NCI-H82 (cell line): ENCODE measurements at places on chromosomes 3 and 15.
A peak's percentile ranks its signal among the peaks of the same experiment; 100 is the strongest.

DNA sequence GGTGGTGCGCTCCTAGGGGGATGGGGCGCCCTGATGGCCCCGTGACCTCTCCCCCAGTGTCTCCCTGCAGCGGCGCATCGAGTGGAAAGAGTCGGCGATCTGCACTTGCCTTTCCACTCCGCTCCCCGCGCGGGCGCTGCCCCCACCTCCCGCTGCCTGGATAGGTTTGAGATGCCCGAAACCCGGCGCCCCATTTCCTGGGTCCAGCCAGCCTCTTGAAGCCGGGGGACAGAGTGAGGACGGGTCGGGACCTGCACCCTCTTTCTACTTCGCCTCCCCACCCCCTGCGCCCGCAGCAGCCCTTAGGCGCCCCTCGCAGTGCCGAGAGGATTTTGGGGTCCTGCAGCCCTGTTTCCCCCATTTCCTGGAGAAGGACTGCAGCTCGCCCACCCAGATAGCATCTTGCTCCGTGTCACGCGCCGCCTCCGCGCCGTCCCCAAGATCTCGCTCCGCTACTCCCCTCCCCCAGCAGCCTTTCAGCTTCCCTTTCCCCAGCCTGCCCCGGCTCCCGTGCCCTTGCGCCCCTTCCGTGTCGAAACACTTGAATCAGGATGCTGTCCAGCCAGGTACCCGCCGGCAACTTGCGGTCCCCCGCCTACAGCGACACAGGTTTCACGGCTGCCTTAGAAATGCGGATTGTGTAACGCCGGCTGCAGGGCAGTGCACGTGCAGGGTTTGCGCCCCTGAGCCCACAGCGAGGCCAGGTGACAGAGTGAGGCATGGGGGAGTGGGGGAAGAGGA, 519 bp downstream of the ABHD6 start:
- peak; percentile 69 for DNase-seq

DNA sequence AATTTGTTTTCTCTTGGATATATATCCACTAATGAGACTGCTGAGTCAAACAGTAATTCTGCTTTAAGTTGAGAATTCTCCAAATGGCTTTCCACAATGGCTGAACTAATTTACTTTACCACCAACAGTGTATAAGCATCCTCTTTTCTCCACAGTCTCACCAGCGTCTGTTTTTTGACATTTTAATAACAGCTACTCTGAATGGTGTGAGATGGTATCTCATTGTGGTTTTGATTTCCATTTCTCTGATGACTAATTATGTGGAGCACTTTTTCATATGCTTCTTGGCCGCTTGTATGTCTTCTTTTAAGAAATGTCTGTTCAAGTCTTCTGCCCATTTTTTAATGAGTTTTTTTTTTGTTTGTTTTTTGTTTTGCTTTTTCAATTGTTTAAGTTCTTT, 206.2 kb downstream of the CTNNB1 start:
- no peak for DNase-seq

GRCh38 chr3:56137415-56137814, 330.9 kb downstream of the ERC2 start:
- no peak for DNase-seq

DNA sequence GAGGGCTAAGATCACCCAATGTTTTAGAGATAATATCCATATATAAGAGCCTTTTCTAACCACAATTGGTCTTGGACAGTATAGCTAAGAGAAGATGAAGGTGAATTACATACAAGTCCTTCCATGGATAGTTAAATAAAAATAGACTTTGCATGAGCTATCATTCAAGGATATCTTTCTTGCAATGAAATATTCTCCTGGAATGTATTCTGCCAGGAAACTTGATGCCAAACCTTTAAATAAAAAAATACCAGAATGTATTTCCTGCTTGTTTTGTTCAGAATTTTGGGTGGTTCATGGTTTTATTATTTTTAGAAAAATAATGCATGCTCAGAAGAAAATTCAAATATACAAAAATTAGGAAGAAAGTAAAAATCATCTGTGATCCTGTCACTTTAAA, 88.8 kb upstream of the PPIB start:
- no peak for DNase-seq

GRCh38 chr3:46200211-46200610, 7.9 kb downstream of the CCR1 start:
- DNase-seq, result no peak

- no peak for DNase-seq
Observed at GRCh38 chr3:123582315-123582714, 2.5 kb downstream of the HACD2 start.

DNA sequence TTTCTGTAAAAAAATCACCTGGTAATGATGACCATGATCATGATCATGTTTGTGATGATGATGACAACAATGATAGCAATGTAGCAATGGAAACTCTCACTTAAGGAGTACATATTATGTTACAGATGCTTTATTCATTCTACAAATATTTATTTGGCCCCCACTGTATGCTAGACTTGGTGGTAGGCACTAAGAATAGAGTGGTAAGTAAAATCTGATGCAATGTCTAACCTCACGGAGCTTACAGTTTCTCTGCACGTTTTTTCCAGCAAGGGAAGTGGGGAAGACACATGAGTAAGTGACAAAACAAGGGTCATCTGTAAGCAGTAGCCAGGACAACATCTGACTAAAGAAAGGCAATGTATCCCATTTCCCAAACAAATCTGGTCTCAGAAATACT, 199.4 kb upstream of the MRPL3 start:
- no peak for DNase-seq

GRCh38 chr15:72751751-72752455, 31.7 kb downstream of the ADPGK start:
- DNase-seq, result no peak

GRCh38 chr3:146177519-146177918, 16.5 kb upstream of the PLOD2 start:
- DNase-seq, result no peak

- DNase-seq, result no peak
Observed at GRCh38 chr15:80177156-80177555, 24.4 kb downstream of the FAH start.

DNA sequence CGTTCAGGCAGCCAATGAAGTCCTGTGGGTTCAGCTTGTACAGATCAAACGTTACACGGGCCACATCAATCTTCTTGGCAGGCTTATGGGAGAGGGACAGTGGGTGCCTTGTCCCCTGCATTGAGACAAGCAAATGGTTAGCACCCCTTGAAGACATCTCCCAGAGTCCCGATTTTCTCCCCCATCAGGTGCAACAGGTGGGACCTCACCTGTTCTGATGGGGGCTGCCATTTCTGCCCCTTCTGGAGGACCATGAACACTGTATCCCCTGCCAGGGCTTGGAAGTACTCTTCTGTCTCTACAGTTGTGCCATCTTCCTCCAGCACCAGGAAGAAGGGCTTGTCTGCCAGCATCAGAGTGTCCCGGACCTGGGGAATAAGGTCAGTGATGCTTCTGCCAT, 10.1 kb downstream of the CIDEC start:
- DNase-seq, result no peak

GRCh38 chr3:37544869-37545352, 316.8 kb upstream of the CTDSPL start:
- peak; percentile 44 for DNase-seq

DNA sequence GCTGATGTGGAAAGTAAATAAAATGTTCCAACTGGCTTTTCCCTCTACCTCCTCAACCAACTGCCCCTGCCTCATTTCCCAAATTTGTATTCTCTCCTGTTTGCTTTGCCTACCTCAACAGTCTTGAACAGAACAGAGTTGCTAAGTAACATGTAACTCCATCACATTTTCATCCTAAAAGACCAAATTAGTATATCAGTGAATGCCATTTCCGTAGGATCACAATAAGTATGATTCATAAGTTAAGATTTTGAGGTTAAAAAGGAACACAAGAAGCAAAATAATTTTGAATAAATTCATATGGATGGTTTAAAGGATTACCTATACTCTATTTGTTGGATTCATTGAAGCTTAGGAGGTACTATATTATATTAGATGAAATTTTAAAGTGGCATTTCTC, 154.9 kb downstream of the ECT2 start:
- DNase-seq, result no peak

- peak; percentile 10 for DNase-seq
Observed at GRCh38 chr3:58013973-58014649, 5.9 kb downstream of the FLNB start.

DNA sequence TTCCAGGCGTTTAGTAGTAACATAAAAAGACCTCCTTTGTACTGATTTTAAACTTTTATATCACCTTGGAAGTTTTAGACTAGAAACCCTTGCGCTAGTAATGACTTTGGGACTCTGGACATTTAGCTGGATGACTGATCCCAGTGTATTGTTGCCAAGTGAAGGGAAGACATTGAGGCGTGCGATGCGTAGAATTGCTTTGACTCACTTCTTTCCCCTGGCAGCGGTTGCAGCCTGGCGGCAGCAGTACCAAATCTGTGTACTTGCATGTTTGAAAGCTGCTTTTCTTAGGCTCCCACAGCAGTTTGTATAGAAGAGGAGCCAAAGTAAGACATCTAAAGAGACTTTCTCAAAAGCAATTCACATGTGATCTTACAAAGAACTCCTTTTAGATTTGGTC, 151.6 kb downstream of the BBX start:
- no peak for DNase-seq

DNA sequence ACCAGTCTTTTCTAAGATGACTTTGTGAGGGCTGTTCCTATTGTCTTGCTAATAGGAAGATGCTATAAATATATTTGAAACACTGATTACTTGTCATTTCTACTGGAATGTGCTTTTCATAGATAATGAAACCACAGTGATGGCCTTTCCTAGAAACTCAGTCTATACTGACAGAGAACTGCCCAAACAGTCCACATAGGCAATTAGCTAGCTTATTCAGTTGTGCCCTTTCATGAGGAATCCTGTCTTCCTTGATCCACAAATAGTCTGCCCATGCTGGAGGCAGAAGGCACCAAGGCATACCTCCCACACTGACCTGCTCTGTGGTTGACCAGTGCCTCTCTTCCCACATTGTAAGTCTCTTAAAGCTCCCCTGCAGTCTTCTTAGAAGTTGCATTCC, 135.9 kb downstream of the CMSS1 start:
- DNase-seq, result no peak

DNA sequence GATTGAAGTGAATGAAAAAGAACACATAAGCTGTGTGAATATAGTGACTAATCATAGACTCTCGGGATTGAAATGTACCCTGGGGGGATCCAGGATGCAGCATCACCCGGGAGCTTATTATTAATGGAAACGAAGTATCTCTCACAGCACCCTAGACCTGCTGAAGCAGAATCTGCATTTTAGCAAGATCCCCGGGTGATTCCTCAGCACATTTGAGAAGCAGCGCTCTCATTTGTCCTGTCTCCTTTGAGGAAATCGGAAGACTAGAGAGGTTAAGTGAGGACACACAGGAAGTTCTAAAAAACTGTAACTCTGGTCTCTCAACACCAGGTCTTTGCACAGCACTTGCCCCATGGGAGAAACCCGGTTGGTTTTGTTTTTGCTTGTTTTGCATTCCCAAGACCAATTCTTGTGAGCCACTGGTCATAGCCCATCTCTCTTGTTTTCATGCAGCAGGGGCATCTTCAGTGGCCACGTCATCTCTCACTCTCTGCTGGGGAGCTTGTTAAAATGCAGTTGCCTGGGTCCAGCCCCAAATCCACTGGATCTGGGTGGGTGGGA, 30.2 kb downstream of the ZNF710 start:
- DNase-seq, result no peak

- no peak for DNase-seq
Observed at GRCh38 chr3:58704745-58705144, 38.2 kb upstream of the FAM3D start.

- DNase-seq, result no peak
Observed at GRCh38 chr3:189589179-189589569, 42.0 kb upstream of the TP63 start.

DNA sequence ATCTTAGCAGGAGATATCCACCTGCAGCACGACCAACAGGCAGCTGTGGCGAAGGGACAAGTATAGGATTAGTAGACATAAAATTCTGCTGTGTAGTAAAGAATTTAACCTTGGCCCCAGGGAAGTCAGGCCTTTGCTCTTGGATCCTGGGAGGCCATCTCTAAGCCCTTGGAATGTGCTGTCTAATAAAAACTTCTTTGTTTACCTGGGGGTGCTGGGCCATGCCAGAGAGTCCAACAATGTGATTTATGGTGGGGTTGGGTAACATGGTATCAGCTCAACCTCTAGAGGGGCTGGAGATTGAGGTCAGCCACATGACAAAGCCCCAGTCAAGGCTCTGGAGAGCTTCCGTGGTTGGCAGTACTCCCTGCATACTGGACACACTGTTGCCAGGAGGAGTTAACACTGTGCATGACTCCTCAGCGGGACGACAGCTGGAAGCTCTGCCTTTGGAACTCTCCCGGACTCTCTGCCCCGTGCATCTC, 52.4 kb downstream of the HEG1 start:
- DNase-seq, result no peak

DNA sequence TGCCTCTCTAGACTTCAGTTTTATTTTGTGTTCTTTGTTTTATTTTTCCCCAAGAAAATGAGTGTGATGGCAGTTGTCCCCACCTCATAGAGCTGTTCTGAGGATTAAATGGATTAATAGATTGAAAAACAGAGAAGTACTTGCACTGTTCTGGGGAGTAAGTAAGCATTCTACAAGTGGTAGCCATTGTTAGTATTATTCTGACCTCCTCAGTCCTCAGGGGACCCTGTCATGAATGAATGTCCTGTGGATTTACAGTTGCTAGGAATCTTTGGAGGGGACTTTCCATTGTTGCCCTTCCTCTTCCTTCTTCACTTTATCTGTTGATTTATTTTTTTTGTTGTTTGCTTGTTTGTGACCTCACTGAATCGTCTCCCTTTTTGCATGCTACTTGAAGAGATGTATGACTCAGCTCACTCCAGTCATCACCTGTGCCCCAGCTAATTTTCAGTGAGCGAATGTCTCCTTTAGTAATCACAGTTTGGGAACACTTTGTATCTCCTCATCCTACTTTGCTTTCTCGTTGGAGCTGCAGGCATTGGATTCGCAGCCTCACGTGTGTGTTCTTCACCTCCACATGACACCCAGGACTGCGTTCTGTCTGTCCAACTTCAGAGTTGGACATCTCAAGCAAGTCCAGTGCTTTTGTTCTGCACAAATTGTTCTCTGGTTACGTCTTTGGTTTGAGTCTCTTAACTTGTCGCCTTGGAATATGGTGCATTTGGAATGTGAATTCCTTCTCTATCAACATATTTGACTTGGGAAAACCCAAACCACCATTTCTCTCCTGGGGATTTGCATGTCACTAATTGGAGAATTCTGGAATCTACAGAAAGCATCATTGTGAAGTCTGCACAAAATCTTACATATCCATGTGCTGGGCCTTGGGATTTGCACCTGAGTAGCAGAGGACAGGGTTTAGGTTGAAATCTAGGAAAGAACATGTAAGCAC, 54.5 kb downstream of the LRTM1 start:
- no peak for DNase-seq

DNA sequence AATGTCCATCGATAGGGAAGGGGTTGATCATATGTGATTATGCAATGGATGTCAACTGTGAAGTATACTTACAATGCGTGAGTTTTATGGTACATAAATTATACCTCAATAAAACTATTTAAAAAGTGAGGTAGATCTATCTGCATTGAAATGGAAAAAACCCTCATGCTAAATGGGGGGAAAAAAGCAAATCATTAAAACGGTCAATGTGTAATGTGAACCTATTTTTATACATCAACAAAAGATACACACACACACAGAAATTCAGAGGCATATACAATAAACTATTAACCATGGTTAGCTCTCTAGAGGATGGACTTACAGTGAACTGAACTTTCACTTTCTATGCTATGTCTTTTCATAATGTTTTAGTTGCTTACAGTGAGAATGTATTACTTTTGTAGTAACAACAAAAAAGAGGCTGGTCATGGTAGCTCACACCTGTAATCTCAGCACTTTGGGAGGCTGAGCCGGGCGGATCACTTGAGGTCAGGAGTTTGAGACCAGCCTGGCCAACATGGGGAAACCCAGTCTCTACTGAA, 23.1 kb downstream of the STIMATE start:
- no peak for DNase-seq

- peak; percentile 41 for DNase-seq
Observed at GRCh38 chr15:32994810-32995424, 199.6 kb downstream of the FMN1 start.
